NCI-H2081 treated with DMSO at 0.1 percent for 48 hours (cell line): ENCODE measurements at places on chromosomes 7 and 10.

DNA sequence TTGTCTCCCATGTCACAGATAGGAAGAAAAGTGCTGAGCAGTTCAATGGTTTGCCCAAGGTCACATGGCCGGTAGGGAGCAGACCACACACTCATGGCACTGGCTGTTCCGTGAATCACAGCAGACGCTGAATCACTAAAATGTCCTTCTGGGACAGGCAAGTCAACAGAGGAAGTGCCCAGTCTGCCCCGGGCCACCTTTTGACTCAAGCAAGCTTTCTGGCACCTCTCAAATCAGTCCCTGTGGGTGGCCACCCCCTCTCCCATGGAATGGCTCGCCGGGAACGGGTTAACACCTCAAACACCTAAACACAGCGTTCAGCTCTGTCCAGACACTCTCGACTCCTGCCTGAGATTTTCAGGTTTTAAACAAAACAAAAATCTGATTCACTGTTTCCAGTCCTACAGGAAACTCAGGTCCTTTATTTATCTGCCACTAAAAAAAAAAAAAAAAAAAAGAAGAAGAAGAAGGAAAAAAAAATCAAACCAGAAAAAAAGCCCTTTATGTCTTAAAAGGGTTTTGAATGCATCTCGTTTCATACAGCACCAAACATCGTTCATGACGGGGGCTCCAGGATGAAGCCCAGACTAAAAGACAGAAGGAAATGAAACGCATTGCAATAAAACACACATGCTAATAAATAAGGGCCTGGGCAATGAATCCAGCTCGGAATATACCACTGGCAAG, 15.5 kb downstream of the CARD11 start:
- DNase-seq = no peak

DNA sequence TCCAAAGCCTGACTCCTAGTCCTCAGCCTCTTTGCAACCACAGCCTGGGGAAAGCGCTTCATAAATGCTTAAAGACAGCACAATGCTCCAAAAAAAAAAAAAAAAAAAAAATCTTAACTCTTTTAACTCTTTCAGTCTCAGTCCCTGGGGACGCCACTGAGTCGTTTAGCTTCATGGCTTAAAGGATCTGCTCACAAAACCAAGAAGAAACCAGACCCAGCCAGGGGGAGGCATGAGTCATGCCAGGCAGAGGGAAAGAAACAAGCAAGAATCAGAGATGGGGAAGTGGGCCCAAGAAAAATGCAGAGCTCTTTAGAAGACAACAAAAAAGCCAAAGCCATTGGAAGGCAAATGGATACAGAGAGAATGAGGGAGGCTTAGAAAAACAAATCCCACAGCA, 32.5 kb upstream of the DOCK1 start:
- DNase-seq = no peak

DNA sequence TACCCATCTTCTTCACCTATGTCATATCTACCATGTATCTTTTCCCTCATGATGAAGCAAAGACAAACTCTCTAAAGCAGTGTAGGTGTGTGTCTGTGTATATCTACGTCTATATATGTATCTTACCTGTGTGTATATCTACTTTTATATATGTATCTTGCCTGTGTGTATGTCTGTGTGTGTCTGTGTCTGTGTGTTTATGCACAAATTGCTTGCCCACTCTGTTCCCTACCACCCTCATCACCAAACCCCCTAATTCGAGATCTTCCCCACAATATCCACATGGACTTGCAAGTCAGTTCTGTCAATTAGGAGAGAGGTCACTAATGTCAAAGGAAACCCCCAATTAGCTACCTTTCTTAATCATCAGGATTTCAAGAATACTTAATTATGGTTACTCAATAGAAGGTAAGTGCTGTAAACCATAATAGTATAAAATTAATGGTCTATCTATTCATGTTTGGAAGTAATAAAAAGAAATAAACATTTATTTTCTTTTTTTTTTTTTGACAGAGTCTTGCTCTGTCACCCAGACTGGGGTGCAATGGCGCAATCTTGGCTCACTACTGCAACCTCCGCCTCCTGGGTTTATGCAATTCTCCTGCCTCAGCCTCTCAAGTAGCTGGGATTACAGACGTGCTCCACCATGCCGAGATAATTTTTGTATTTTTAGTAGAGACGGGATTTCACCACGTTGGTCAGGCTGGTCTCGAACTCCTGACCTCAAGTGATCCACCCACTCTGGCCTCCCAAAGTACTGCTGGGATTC, 43.6 kb downstream of the ANKRD61 start:
- no peak for DNase-seq

DNA sequence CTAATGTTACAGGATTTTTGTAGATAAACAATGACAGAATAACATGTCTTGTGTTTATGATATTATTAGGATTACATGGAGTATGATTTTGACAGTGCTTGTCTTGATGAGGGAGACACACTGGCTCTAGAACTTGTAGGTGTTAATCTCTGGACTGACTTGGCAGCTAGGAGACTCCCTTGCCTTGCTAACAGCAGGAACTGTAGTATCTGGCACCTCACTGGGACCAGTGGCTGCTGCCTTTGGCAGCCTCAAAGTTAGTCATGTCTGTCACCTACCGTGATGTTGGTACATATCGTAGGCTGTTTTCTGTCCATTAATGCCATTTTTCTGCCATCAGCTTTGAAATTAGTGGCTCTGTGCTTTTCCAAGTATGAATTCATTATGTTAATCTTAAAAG, 261.5 kb downstream of the CDK14 start:
- no peak for DNase-seq

DNA sequence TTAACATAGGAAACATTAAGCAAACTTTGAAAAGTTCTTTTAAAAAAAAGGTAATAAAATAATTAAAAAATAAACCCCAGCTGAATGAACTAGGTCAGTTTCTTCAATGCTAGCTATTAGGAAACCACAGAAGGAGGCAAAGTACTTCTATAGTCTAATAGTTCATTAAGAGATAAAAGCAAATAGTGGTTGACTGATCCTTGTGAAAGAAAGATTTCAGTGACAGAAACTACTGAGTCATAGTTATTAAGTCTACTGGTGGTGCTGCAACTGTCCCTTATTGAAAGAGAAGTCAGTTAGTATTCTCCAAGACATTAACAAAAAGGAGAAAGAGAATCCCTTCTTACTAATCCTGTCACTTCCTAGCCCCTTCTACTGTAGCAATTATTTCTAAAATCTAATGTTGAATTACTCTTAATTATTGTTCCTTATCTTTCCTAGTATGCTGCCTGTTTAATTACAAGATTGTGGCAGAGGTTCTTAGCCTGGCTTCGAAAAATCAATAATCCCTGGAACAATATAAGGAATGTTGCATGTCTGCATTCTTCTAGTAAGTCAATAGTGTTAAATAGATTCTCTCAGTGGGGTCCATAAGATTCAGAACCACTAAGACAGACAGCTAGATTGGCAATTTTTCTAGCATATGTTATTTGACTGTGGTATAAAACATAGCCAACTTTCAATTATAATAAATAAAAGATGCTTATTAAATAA, 18.2 kb downstream of the TCTN3 start:
- no peak for DNase-seq

DNA sequence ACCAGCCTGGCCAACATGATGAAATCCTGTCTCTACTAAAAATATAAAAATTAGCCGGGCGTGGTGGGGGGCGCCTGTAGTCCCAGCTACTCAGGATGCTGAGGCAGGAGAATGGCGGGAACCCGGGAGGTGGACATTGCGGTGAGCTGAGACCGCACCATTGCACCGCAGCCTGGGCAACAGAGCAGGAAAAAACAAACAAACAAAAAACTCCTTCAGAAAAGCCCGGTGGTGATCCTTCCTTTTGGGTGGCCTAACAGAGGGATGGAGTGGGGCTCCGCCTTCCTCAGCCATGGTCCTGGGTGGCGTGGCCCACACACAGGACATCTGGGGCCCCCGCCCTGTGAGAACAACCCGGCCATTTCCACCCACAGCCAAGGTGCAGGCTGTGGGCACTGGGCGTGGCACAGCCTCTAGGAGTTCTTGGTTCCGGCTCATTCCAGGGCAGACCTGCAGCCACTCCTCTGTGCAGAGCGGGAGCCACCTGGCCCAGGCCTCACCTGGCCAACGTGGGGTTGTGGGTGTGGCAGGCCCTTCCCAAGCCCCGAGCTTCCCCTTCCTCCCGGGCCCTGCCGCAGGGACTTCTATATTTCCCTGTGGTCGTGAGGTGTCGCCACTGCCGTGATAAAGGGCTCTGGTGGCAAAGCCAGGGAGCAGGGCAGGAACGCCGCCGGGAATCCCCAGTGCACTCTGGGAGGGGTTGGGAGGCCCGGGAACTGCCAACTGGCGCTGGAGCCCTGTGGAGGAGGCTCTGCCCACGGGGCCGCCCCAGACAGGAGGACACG, 37.6 kb downstream of the GET4 start:
- no peak for DNase-seq

DNA sequence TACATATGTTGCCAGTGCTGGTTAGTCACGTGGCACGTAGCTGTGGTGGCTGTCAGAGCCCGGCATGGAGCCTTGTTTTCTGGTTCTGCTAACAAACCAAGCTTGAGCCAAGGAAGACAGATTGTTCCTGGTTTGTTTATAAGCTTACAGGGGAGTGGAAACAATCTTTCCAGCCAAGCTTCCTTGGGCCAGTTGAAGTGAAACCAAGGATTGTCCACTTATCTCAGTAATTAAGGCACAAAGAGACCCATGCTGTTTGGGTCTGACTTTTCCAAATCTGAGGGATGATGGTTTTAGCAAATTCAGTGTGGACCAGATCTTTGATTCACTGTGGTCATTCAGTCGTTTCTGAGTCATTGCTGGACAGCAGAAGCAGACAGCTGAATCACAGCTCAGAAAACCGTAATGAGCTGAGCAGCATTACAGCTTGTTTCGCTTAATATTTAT, 297.3 kb upstream of the COBL start:
- no peak for DNase-seq

DNA sequence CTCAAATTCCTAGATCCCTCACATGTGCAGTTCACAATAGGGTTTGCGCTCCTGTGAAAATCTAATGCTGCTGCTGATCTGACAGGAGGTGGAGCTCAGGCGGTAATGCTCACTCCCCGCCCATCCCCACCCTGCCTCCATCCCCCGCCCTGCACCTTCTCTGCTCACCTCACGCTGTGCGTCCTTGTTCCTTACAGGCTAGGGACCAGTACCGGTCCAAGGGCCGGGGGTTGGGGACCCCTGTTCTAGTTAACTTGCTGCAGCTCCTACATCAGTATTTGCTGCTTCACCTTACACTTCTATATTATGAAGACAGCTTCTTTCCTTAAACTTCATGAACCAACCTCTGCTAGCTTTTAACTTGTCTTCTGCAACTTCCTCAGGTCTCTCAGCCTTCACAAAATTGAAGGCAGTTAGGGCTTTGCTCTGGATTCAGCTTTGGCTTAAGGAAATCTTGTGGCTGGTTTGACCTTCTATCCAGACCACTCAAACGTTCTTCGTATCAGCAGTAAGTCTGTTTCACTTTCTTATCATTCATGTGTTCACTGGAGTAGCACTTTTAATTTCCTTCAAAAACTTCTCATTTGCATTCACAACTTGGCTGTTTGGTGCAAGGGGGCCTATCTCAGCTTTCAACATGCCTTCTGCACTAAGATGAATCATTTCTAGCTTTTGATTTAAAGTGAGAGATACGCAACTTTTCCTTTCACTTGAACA, 1.7 kb upstream of the TNKS2 start:
- DNase-seq = no peak

- no peak for DNase-seq
Measured at GRCh38 chr7:40436710-40437109, 301.9 kb downstream of the SUGCT start.

DNA sequence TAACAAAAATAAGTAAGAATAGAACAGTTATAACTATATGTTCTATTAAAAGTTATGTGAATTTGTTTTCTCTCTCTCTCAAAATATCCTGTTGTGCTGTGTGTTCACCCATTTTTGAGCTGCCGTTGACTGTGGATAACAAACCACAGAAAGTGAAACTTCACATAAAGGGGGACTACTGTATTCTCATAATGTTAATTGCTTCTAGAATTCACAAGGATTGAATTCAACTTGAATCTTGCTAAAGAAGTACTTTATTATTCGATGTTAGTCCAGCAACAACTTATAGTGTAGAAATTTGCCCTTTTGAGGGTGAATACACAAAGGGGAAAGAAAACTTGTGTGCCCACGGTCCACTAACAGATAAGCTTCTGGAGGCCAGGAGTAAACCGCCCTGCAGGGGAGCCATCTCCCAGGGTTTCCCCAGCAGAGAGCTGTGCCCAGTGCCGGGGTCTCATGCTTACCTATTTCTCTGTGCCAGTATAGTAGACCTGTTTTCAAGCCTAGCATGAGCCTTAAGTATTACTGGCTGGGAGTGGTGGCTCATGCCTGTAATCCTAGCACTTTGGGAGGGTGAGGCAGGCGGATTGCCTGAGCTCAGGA, 87.1 kb downstream of the KAT6B start:
- no peak for DNase-seq

DNA sequence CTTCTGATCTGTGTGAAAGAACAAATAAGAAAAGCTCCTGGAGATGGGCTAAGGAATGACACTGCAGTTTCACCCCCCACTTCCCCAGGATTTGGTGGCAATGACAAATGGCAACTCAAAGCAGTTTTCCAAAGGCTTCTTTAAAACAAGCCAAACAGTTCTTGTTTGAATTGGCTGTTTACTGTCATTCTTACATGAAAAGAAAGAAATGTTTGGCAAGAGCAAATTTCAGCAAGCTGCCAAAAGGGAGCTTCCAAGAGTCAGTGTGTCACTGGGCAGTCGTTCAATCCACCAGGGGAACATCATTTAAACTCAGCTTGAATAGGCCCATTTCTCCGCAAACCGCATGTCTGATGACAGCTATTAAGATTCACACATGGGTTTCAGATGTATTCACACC, 119.0 kb upstream of the RHOBTB1 start:
- no peak for DNase-seq

- no peak for DNase-seq
Measured at GRCh38 chr10:63376560-63377304, 89.0 kb downstream of the JMJD1C start.

DNA sequence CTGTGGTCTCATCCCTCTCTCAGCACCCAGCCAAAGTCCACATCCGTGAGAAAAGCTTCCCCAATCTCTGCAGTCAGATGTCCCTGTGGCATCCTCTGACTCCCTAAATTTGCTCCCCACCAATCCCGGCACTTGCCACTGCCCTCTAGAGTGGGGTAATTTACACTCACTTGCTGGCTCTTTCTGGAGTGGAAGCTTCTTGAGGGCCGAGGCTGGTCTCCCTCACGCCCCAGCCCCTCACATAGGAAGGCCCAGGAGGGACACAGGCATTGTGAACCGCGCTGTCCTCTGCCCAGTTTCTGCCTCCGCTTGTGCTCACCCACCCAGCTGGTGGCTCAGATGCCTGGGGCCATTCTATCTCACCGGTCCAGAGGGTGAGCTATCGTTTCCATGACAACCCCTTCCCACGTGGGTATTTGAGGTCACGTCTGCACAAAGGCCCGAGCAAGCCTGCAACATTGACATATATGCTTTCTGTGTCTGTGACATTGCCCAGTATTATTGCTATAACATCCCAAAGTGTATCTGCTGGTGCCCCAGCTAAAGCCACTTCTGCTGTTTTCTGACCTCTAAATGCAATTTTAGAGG, 97.3 kb upstream of the CTBP2 start:
- DNase-seq = no peak
